Dermis microvascular lymphatic vessel endothelial cell (primary cell): ENCODE measurements at places on chromosomes 4 and X. TPM values are rescaled to one million over a fixed set of nuclear protein-coding genes. Genes with fewer than 3 reads are reported as not detected.

Gene NEUROG2
- total RNA-seq = not detected in 2 replicates

Gene AFF1
- 13.2 and 22.4 TPM in 2 replicates for total RNA-seq

Gene RIBC1
- total RNA-seq = 0.13 TPM in 2 replicates

Gene UGT2B28
- total RNA-seq = not detected in 2 replicates

Gene IL1RAPL2
- total RNA-seq = 0.13 TPM in 1 of 2 replicates, not detected in the other
